IgD-negative memory B cell (primary cell): ENCODE measurements at places on chromosomes 2 and 18. TPM values are rescaled to one million over a fixed set of nuclear protein-coding genes. Genes with fewer than 3 reads are reported as not detected.

TEX44 gene
- polyA plus RNA-seq, result not detected

RIT2 gene
- not detected for polyA plus RNA-seq

GALNT3 gene
- polyA plus RNA-seq, result 4.1 TPM

CABYR gene
- 2.0 TPM for polyA plus RNA-seq

RESP18 gene
- not detected for polyA plus RNA-seq

VWA3B gene
- polyA plus RNA-seq, result not detected

PDE6D gene
- 68.2 TPM for polyA plus RNA-seq

ESPNL gene
- 5.5 TPM for polyA plus RNA-seq

TLX2 gene
- polyA plus RNA-seq, result not detected

RSAD2 gene
- polyA plus RNA-seq, result 3.3 TPM

DUSP19 gene
- polyA plus RNA-seq, result 0.50 TPM

RGPD3 gene
- polyA plus RNA-seq, result 0.06 TPM
